ENCODE measurements at places on chromosomes 4 and X.

DNA sequence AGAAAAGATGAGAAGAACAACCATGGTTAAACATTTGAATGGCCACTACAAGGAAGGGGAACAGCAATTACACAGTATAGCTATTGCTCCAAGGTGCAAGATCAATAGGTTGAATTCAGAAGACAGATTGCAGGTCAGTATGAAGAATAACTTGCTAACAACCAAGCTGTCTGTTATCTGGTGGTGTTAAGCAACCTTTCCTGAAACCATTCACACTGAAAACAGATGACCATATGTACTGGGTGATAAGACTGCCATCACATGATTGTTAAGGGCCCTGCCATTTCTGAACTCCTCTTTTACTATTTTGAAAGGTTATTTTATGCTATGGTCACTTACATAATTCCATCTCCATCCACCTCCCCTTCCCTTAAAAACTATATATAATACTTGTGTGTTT is 6.8 kb downstream of the GABRA3 start:
- no peaks in the 10 kb centered on the region for H3K36me3 ChIP-seq
- DNase-seq = no peak
- H3K27ac ChIP-seq = no peak overlapping the region
- H3K27me3 ChIP-seq = no peaks in the 10 kb centered on the region

- no peak overlapping the region for H3K4me3 ChIP-seq
- no peak overlapping the region for H3K27ac ChIP-seq
- H3K4me1 ChIP-seq = no peaks in the 10 kb centered on the region
- no peaks in the 10 kb centered on the region for H3K27me3 ChIP-seq
- DNase-seq = no peak
Measured at GRCh38 chr4:10731690-10732089, 47.1 kb upstream of the CLNK start.

DNA sequence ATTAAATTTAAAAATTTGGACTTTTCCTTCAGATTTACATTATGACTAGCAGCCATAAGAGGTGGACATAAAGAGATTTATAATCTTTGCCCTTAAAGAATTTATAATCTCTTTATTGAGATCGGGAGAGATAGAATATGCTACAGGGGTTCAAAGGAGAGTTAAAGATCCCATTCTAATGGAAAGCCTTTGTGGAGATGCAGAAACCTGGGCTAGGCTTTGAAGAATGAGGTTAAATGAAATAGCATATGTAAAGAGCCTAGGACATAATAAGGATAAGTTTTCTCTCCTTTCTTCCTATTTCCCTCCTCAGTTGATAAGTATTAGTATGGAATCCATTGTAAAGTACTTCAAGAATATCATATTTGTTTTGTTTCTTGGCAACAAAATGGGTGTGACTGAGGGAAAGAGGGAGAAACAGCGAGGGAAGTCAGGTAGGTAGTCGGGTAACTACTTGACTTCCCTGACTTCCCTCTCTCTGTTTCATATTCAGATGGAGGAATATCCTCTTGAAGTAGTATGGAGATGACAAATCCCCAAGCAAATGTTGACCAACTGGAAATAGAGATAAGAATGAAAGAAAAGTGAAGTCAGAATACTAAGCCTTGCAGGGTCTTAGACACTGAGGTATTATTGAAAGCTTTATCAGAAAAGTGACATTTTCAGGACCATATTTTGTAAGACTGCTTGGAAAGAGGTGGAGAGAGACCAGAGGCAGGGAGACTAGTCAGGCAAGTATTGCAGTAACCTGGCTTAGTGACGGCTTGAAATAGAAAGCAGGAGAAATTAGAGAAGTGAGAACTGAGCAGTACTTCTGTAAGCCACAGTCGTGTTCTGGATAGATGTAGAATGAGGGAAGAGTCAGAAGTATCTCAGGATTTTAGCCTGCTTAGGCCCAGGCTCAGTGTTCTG is 82.9 kb downstream of the PDLIM5 start:
- H3K27me3 ChIP-seq = no peaks in the 10 kb centered on the region
- no peak for DNase-seq
- H3K4me1 ChIP-seq = peaks cover 25% of the 10 kb centered on the region

GRCh38 chrX:143165778-143166177 is 140.1 kb downstream of the SPANXN4 start:
- H3K27me3 ChIP-seq = no peaks in the 10 kb centered on the region
- H3K36me3 ChIP-seq = no peaks in the 10 kb centered on the region
- DNase-seq = no peak
- no peak overlapping the region for H3K4me3 ChIP-seq
- H3K4me1 ChIP-seq = no peaks in the 10 kb centered on the region

GRCh38 chr4:87260477-87260876 is 40.1 kb upstream of the KLHL8 start:
- no peaks in the 10 kb centered on the region for H3K4me1 ChIP-seq
- no peak for DNase-seq
- no peaks in the 10 kb centered on the region for H3K36me3 ChIP-seq
- no peak overlapping the region for H3K27ac ChIP-seq
- H3K27me3 ChIP-seq = no peaks in the 10 kb centered on the region

GRCh38 chrX:109875831-109876230 is 127.1 kb upstream of the TMEM164 start:
- no peak overlapping the region for H3K27ac ChIP-seq
- no peaks in the 10 kb centered on the region for H3K27me3 ChIP-seq
- H3K36me3 ChIP-seq = no peaks in the 10 kb centered on the region
- peaks cover 51% of the 10 kb centered on the region for H3K4me1 ChIP-seq

DNA sequence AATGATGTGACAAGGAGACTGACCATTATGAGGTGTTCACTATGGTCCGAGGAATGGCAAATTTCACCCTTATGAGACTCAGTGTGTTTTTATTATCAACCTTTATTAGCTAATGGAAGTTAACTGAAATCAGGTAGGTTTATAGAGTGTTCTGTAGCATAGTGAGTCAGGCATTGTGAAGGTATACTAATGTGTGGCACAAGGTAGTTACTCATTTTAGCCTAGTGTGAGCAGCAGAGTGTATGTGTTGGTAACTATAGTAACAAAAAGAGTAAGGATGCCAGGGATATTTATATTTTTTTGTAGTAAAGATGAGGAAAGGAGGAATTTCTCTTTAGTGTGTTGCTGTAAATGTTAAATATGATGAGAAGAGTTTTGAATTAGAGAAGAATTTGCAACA is 12.0 kb downstream of the PDLIM5 start:
- H3K4me3 ChIP-seq = no peak overlapping the region
- peak overlapping the region; percentile 33 for H3K27ac ChIP-seq
- peaks cover 92% of the 10 kb centered on the region for H3K4me1 ChIP-seq
- no peak for DNase-seq
- no peaks in the 10 kb centered on the region for H3K36me3 ChIP-seq

GRCh38 chr4:188160406-188160805 is 21.2 kb downstream of the TRIML1 start:
- H3K4me1 ChIP-seq = no peaks in the 10 kb centered on the region
- H3K4me3 ChIP-seq = no peak overlapping the region
- no peaks in the 10 kb centered on the region for H3K27me3 ChIP-seq
- no peak for DNase-seq
- no peak overlapping the region for H3K27ac ChIP-seq

DNA sequence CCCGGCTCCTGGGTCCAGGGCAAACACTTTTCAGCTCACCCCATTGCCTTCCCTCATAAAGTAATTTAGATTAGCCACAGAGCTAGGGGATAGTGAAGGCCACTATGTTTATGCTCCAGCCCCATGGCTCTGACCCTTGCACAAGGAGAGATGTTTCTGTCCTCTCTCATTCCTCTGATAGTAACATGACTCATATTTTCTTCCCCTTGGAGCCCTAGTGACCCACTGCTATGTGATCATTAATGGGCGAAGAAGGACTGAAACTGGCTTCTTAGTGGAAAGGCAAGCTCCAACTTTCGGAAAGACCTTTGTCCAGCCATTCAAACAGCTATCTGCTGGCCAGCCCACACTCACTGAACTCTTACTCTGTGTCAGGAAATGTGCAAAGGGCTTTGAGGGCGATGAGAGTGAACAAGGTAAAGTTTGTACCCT is 12.3 kb downstream of the CLDN2 start:
- no peaks in the 10 kb centered on the region for H3K36me3 ChIP-seq
- H3K27me3 ChIP-seq = no peaks in the 10 kb centered on the region
- peak overlapping the region; percentile 90 for H3K27ac ChIP-seq

DNA sequence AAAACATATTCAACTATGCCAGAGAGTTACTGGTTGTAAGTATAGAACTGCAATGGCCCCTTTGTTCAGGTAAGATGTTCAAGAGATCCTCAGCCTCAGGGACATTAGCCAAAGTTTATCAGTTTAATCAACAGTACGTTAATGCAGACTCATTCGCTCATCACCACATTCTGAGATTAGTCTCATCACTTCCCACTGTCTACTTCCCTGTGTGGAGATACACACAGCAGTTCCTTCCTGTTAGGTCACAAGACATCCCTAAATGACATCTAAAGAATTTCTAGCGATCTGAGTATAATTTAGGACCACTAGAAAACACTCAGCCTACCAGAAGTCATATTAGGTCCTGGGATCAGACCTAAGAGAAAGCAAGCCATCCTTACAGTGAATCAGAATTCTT is 10.4 kb downstream of the SLC10A7 start:
- DNase-seq = no peak
- H3K36me3 ChIP-seq = peaks cover 3% of the 10 kb centered on the region

GRCh38 chr4:38411092-38411491 is 252.9 kb upstream of the KLF3 start:
- H3K36me3 ChIP-seq = no peaks in the 10 kb centered on the region
- no peaks in the 10 kb centered on the region for H3K27me3 ChIP-seq

- no peaks in the 10 kb centered on the region for H3K4me1 ChIP-seq
- H3K4me3 ChIP-seq = no peak overlapping the region
- no peak for DNase-seq
- H3K27ac ChIP-seq = no peak overlapping the region
- no peaks in the 10 kb centered on the region for H3K36me3 ChIP-seq
Measured at GRCh38 chr4:52959541-52959940, 97.4 kb downstream of the RASL11B start.

GRCh38 chr4:93092765-93093164 is 735.8 kb upstream of the ATOH1 start:
- H3K36me3 ChIP-seq = no peaks in the 10 kb centered on the region
- no peak for DNase-seq
- no peaks in the 10 kb centered on the region for H3K27me3 ChIP-seq

DNA sequence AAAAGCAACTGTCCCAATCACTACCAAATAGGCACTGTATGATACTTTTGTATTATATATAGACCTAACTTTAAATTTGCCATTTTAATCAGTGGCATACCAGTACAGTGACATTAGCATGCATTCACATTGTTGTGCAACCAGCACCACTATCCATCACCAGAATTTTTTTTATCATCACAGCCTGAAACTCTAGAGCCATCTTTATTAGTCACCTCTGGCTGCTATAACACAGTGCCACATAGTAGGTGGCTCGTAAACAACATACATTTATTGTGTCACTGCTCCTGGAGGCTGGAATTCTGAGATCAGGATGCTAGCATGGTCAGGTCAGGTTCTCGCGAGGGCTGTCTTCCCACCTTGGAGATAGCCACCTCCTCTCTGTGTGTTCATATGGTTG is 188.4 kb upstream of the GALNT7 start:
- H3K27ac ChIP-seq = no peak overlapping the region
- no peak overlapping the region for H3K4me3 ChIP-seq
- no peaks in the 10 kb centered on the region for H3K36me3 ChIP-seq
- no peaks in the 10 kb centered on the region for H3K27me3 ChIP-seq
- DNase-seq = no peak

DNA sequence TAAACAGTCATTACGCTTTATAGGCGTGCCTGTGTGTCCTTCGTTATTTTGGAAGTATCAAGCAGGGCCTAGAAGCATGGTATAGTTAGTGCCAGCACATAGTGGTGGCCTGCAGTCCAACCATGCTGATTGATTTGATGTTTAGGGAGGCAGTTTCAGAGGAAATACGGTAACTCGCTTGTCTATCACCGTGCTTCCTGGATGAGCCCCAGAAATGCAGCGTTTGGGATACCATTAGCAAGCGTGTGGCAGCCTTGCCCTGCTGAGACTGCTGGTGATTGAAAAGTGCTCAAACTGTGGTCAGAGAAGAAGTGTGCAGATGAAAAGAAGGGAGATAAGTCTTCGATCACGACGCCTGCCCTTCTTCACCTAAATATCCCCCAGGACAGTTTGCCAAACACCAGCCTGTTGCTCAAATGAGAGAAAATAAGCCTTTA is 158.4 kb downstream of the CHIC2 start:
- H3K27ac ChIP-seq = no peak overlapping the region
- peak overlapping the region; percentile 63 for H3K4me3 ChIP-seq
- peaks cover 41% of the 10 kb centered on the region for H3K4me1 ChIP-seq
- H3K36me3 ChIP-seq = no peaks in the 10 kb centered on the region
- H3K27me3 ChIP-seq = no peaks in the 10 kb centered on the region

DNA sequence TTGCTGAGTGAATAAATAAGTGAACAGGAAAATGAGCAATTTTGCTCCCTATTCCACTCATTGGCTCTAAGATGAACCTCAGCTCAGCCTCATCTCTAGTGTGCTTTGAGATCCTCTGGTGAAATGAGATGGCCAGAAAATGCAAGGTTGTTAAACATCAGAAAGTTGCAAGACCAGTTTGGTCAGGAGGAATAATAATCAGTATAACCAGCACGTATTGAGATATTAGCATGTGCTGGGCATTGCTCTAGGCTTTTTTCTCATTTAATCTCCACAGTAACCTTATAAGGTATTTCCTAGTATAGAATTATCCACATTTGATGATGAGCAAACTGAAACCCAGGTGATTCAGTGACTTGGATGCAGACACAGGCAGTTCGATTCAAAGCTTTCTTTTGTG is 110.5 kb upstream of the PAK3 start:
- H3K27me3 ChIP-seq = no peaks in the 10 kb centered on the region
- H3K4me1 ChIP-seq = no peaks in the 10 kb centered on the region
- DNase-seq = no peak
- no peak overlapping the region for H3K27ac ChIP-seq
- H3K36me3 ChIP-seq = no peaks in the 10 kb centered on the region
- no peak overlapping the region for H3K4me3 ChIP-seq

GRCh38 chr4:85482010-85482738 is 7.2 kb downstream of the ARHGAP24 start:
- H3K27me3 ChIP-seq = no peaks in the 10 kb centered on the region
- no peaks in the 10 kb centered on the region for H3K36me3 ChIP-seq
- no peak overlapping the region for H3K4me3 ChIP-seq

- no peaks in the 10 kb centered on the region for H3K36me3 ChIP-seq
- H3K4me3 ChIP-seq = no peak overlapping the region
- H3K27me3 ChIP-seq = no peaks in the 10 kb centered on the region
- H3K4me1 ChIP-seq = no peaks in the 10 kb centered on the region
Measured at GRCh38 chr4:55092504-55092903, 32.9 kb downstream of the KDR start.

DNA sequence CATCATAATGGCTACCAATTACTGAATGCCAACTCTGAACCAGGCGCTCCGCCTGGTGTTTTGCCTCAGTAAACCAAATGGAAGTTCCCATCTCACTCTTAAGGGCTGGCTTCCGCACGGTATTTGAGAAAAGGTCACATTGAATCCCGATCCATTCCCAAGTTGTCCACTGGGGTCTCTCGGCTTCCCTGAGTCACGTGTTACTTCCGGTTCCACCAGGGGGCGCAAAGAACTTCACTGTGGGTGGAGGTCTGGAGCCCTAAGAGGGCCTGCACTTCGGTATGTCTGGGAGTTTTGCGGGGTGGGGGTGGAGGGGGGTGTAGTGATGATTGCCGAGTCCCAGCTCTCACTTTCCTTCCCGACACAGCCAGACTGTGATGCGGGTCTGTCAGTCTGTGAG is 13.4 kb upstream of the NHS start:
- H3K27ac ChIP-seq = no peak overlapping the region
- peak; percentile 19 for DNase-seq
- H3K27me3 ChIP-seq = no peaks in the 10 kb centered on the region
- H3K4me1 ChIP-seq = no peaks in the 10 kb centered on the region
- no peak overlapping the region for H3K4me3 ChIP-seq

- no peaks in the 10 kb centered on the region for H3K36me3 ChIP-seq
- no peaks in the 10 kb centered on the region for H3K4me1 ChIP-seq
- no peaks in the 10 kb centered on the region for H3K27me3 ChIP-seq
Measured at GRCh38 chrX:153782313-153782712, 1.5 kb downstream of the SRPK3 start.
